ENCODE measurements at places on chromosomes 2 and 18.

- no peak for DNase-seq
These were observed 11.5 kb downstream of the PGAP1 start for GRCh38 chr2:196914867-196915460.

- no peak for DNase-seq
These were observed 60.7 kb upstream of the ZNF532 start for GRCh38 chr18:58803978-58804377.

- peak; percentile 31 for DNase-seq
These were observed 172.9 kb upstream of the SETBP1 start for GRCh38 chr18:44507729-44508325.

GRCh38 chr2:207463433-207463832 is 66.3 kb upstream of the CREB1 start:
- no peak for DNase-seq

DNA sequence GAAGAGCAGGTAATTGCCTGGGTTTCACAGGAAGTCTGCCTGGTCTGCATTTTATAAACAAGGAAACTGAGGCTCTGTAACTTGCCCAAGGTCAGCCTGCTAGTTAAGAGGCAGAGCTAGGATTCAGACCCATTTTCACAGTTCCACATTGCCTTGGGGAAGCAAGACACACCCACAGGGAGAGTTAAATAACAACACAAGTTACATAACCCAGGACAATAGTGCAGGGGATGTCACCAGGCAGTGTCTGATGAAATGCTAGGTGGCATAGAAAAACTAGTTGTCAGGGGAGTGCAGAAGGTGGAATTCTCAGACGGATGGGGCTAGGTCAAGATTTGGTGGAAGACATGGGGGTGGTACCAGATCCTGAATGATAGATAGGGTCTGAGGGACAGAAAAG is 69.7 kb downstream of the PRKCE start:
- no peak for DNase-seq

Data from memory B cell (primary cell).